Fibroblast of skin of left biceps (primary cell): ENCODE measurements at places on chromosomes 16 and 17.

DNA sequence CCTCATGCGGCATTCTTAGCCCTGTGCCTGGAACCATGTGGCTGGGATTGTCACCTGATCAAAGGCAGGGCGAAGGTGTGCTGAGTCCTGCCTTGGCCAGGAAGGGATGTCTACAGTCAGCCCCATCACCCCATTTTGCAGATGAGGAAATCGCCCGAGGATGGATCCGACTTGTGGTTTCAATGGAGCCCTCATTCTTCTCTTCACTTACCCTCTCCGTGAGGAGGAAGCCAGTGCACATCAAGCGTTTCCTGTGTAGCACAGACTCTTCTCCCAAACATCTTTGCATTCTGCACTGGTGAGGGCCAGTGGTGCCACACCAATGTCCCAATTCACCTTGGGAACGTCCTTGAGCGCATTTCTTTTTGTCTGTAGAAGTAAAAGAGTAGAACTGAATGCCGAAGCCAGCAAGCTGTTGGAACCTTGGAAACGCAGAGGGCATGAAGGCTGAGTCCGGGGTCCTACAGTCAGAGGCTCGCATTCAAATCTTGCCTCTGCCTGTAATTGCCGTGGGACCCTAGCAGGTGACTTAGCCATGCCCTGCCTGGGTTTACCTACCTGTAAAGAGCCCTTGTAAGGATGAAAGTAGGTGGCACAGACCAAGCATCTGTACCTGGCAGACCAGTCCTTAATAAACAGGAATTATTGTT, 85.4 kb downstream of the IRF8 start:
- DNase-seq, result no peak

DNA sequence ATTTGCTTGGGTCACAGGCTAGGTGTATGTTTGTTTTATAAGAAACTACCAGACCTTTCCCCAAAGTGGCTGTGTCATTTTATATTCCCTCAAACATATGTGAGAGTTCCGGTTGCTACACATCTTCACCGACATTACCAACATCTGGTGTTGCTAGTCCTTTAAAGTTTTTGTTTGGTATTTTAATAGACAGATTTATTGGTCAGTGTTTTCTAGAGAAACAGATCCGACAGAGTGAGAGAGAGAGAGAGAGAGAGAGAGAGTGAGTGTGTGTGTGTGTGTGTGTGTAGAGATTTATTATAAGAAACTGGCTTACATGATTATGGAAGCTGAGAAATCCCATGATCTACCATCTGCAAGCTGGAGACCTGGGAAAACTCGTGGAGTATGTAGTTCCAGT, 31.0 kb downstream of the LDHD start:
- no peak for DNase-seq

- DNase-seq, result no peak
These were observed 743.1 kb downstream of the KCNJ18 start for GRCh38 chr17:22435231-22435974.

DNA sequence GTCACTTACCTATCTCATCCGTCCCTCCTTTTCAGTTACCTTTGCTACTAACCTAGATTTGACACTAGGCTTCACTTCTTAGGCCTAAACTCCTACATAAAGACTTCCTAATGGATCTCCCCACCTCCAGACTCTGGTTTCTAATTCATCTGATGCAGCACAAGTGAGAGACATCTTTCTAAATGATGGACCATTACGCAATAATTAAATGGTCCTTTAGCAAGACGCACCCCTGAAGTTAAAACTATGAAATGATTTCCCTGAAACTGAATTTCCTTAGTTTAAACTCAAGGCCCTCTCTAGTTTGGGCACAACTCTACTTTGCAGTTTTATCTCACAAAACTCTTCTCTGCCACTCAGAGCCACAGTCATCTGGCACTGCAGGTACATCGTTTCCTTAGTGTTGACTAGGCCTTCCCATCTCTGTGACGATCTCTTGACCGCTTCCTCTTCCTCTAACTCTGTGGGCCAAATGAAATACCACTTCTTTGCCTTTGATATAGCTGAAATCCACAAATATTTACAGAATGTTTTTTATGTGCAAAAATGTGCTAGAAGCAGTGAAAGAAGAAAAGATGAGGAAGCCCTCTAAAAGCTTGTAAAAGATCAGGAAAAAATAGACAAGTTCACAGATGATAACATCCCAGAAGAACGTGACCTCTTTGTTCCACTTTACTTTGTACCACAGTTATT, 3.3 kb downstream of the SYNRG start:
- no peak for DNase-seq
